NCI-H524 (cell line): ENCODE measurements at places on chromosomes 7 and 10.

DNA sequence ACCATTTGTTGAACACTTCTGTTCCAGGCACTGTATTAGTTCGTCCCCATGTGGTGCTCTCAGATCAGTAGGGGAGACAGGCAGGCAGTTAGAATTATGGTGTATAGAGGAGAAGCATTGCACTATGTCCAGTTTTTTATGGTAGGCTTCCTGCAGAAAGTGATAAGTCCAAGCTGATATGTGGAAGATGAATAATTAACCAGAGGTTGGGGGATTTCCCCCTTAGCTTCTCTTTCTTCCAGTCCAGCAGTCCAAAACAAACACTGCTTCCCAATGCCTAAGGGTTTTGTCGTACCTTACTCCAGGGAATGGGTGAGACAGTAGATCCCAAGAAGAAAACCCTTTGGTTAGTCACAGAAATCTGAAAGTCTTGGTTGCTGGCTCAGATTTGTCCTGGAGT lies 19.2 kb downstream of the HIF1AN start:
- DNase-seq = no peak

DNA sequence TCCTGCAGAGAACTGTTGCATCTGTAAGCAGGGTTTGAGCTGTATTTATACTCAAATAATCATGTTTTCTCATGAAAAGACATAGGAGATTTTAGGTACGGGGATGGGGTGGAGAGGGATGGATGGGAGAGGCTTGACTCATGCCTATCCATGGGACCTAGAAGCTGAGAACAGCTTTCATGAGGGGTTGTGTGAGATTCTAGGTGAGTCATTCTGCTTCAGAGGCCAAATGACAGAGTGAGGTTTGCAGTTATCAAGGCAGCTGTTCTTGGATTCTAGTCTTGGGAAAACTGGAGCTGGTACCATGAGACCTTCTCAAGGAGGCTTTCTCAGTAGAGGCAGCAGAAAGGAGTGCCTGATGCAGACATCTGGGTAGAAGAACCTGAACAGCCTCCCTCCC lies 746.9 kb downstream of the TYW1 start:
- DNase-seq = no peak

GRCh38 chr7:121562259-121562658 lies 166.2 kb upstream of the FAM3C start:
- DNase-seq = no peak

DNA sequence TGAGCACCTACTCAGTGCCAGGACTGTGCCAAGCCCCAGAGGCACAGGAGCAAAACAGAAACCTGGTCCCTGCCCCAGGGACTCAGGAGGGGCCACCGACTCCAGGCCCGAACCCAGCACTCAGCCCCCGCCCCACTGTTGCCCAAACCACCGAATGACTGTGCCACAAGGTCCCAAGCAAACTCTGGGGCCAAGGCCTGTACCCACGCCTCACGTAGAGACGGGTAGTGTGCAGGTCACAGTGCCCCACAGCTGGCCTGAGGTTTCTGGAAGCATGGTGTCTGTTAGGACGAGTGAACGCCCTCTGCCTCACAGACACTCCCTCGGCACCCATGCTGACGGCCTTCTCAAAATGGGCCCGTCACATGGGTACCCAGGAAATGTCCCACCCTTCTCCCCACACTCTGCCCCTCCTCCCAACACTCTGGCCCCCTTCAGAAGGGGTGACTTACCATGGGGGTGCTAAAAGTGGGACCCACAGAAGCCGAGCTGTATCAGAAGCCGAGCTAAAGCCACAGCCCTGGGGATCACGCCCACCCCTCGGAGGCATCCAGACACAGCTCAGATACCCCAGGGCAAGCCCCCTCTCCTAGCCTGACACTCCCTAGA lies 44.2 kb downstream of the CTBP2 start:
- DNase-seq = no peak

- peak; percentile 53 for DNase-seq
Measured at GRCh38 chr7:149330914-149331567, 69.0 kb downstream of the ZNF783 start.

DNA sequence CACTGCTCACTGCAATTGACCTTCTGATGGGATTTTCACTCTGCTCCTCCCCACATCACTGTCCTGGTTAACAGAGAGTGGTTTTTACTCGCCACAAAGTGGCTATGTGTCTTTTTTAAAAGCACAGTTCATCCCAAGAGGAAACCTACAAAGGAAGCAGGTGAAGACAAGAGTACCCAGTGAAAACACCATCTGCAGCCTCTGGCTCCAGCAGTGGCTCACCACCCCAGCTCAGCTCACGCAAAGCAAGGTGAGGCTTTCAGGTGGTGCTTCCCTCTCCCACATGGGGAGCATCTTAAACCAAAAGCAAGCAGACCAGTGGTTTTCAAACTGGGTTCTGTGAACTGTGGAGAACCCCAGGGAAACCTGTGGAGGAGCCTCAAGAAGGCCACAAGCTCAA lies 14.0 kb downstream of the DLG5 start:
- DNase-seq = no peak

GRCh38 chr10:92122941-92123450 lies 167.9 kb downstream of the CPEB3 start:
- DNase-seq = no peak

GRCh38 chr10:131075218-131075770 lies 236.2 kb downstream of the TCERG1L start:
- DNase-seq = no peak

DNA sequence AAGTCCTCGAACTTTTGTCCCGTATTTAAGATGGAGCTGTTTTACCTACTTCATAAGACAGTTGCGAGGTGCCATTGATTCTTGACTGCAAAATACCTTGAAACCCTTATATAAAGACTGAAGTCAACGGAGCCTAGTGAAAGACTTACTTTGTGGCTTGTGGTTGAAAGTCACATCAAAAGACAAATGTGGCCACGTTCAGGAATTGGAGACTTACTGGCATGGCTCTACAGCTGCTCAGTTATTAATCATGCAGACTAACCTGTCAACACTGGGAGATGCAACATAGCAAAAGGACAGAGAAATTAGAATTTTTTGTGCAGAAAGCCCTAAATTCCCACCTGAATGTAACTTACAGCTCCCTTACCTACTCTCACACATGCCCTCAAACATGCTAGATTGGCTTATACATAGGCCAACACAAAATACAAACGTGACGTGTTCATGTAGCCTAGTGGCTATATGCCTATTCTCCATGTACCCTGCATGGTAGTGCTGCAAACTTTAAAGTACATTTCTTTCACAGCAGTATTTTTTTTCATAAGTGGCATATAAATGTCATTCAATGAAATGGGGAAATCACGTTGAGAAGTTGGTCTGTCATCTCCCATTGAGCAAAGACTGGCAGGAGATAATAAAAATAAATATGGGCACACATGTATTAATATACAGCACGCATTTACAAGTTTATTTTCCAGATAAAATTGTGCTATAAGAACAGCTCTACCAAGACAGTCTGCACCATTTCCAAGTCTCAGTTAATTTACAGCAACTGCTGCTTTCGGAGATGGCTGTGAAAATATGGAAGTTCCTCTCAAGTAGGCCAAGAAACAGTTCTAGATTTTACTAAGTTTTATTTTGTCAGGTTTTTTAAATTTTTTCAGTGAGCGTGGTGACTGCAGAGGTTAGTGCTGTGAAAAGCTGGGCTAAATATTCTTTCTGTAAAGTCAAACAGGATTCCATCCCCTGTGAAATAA lies 170.4 kb upstream of the C7orf33 start:
- DNase-seq = no peak

GRCh38 chr7:94398841-94399240 lies 4.1 kb downstream of the COL1A2 start:
- DNase-seq = no peak

DNA sequence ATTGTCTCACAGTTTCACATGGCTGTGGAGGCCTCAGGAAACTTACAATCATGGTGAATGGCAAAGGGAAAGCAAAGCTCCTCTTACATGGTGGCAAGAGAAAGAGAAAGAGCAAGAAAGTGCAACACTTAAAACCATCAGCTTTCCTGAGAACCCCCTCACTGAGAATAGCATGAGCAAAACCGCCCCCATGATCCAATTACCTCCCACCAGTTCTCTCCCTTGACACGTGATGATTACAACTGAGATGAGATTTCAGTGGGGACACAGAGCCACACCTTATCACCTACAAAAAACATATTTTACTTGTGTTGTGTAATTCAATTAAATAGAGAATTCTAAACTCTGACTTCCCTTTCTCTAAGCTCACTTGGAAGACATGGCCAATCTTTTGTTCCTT lies 80.2 kb downstream of the SEMA3C start:
- DNase-seq = no peak

GRCh38 chr10:3805791-3806461 lies 20.9 kb upstream of the KLF6 start:
- DNase-seq = no peak

DNA sequence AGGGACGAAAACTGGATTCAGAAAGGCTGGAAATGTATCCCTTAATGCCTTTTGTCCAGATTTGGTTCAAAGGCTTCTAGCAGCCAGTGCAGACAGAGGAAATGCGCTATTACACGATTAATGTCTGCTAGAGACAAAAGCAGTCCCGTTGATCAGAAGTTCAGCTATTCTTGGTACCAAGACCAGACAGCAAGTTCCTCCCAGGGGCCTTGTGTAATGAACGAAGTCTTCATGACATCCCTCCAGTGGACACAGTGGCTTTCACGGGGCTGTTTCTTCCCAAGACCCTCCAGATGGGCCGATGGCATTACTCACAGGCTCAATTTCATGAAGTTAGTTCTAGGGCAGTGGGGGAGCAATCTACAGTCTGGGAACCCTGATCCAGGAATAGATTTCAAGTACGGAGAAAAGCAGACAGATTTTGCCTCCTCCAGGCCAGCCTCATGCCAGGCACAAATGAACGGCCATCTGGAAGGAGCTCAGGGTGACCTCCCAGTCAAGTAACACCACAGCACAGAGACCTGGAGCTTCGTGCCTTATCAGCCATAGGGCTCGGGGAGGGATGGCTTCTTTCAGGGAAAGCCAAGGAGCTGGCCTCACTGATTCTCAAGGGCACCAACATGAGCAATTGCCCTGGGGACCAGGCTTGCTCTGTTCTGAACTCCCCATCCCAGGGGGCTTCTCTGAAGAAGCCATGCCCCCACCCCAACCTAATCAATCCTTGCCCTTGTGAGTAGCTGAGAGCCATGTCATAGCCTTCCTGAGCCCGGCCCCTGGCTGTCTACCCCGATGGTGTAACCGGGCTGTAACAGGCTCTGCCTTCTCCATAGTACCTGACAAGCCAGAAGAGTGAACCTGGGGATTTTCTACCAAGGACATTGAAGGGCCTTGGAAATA lies 101.1 kb downstream of the PRKAG2 start:
- DNase-seq = peak; percentile 48

DNA sequence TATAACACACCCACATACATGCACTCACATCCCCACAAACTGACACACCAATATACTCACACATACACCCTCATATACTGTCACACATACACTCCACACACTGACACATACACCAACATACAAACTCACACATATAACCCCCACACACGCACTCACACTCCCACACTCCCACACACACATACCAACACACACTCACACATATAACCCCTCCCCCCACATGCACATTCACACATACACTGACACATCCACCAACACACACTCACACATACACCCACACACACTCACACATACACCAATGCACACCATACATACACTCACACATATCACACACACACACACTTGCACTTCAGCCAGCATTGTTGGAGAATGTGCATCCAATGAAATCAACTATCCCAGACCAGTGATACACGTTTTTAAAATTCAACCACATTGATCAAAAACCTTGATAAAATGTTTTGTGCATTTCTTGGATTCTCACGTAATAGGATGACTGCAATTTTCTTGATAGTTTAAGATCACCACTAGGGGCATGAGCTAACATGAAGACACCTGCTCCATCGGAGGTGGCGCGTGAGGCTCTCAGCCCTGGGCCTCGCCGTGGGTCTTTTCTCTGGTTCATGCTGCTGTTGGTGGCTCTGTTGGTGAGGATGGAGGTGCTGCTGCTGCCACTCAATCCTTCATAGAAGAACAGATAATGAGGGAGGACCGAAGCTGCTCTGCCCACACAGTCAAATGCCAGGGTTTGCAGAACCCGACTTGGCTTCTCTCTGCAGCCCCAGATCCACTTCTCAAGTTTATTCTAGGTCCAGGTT lies 32.1 kb upstream of the CHST15 start:
- DNase-seq = no peak

GRCh38 chr10:47311932-47312662 lies 10.2 kb upstream of the GDF2 start:
- peak; percentile 56 for DNase-seq

DNA sequence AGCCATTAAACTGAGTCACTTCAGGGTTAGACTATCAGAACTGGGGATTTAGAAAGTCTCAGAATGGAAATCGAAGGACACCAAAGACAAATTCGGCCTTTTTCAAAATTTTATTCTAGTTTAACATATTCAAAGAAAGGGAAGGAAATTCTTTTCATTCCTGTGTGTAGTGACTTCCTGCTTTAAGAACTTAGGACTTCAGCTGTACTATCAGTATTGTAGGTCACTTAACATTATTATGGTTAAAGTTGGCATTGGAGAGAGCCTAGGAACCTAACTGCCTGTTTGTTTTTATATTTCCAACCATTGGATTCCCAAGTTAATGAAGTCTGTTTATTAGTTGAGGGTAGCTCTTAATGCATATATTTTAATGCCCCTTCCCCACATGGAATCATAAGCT lies 63.7 kb downstream of the PTEN start:
- no peak for DNase-seq

DNA sequence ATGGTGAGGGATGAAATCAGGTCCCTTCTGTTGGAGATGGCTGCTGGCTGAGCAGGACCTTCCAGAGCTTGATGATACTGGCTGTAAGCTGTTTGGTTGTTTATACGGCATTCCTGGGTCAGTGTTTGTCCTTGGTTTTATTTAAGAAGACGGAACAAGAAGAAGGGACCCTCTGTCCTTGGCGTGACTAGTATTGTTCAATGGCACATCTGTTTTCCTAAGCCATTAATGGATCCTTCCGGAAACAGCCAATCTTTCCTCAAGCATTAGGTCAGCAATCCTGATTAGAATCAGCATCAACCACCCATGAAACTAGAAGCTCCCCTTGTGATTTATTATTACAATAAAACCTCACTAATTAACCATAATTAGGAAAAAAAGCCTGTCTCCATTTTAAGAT lies 128.7 kb upstream of the KIAA1217 start:
- no peak for DNase-seq

GRCh38 chr7:154183946-154184345 lies 131.7 kb downstream of the DPP6 start:
- no peak for DNase-seq

GRCh38 chr7:79398138-79398749 lies 55.2 kb downstream of the MAGI2 start:
- DNase-seq = no peak

- DNase-seq = no peak
Measured at GRCh38 chr7:70313271-70313670, 715.0 kb downstream of the AUTS2 start.

DNA sequence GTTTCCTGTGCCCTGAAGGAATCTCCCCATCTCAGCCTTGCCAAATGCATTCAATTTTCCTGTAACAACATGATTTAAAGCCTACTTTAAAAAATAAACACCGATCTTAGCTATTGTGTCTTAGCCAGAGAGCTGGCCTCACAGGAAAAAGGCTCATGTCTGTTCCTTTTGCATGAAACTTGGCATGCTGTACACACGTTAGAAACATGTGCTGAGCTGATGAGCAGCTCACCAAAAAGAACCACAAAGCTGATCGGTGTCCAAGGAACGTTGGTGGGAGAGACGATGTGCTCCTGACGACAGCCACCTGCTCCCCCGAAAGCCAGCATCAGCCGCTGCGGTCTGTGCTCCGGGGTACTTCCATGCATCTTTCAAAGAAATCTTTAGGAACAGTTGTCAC lies 135.9 kb downstream of the ADARB2 start:
- DNase-seq = no peak

- no peak for DNase-seq
Measured at GRCh38 chr10:101030496-101031127, 317 bp downstream of the PDZD7 start.

GRCh38 chr7:158529181-158530096 lies 58.2 kb downstream of the PTPRN2 start:
- DNase-seq = no peak
